ENCODE measurements at places on chromosomes 2 and 18.
A peak's percentile ranks its signal among the peaks of the same experiment; 100 is the strongest.

GRCh38 chr18:44564922-44565321, 115.8 kb upstream of the SETBP1 start:
- peaks cover 2% of the 10 kb centered on the region for H3K4me1 ChIP-seq
- H3K4me3 ChIP-seq: no peak overlapping the region
- no peaks in the 10 kb centered on the region for H3K27me3 ChIP-seq

DNA sequence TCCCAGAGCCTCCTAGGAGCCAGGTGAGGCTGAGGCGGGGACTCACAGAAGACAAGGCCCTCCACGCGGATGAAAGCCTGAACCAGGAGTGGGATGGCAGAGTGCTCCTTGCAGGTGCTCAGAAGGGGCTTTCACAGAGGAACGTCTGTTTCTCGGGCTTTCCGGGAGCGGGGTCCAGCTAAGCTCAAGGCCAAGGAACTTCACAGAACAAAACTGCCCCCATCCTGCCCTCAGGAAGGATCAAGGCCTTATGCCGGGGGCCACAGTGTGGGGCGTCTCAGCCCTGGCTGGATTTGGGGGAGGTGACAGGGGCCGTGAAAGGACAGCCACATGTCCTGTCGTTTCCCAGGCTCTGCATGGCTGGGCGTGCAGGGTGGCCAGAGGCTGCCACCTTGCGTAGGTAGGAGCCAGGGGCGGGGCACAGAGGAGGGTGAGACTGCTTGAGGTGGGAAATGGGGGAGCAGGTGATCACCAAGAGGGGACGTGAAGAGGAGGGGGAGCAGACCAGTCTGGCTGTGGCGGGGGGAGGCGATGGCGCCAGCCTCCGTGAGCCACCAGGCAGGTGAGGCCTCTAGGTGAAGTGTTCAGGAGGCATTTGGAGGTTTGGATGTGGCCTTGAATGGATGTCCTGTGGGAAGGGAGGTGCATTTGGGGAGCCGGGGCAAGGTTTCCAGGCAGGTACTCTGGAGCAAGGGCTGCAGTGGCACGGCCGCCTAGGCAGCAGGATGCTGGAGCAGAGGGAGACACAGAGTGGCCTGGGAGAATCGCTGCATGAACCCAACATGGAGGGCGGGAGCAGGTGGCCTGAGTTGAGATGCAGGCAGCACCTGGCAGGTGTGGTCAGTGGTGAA, 79.1 kb downstream of the TWIST2 start:
- DNase-seq: no peak
- H3K4me3 ChIP-seq: no peak overlapping the region
- no peak overlapping the region for H3K27ac ChIP-seq
- H3K27me3 ChIP-seq: no peaks in the 10 kb centered on the region

GRCh38 chr2:223049356-223049755, 2.6 kb upstream of the KCNE4 start:
- peaks cover 7% of the 10 kb centered on the region for H3K4me1 ChIP-seq
- no peak for DNase-seq
- H3K27me3 ChIP-seq: no peaks in the 10 kb centered on the region

DNA sequence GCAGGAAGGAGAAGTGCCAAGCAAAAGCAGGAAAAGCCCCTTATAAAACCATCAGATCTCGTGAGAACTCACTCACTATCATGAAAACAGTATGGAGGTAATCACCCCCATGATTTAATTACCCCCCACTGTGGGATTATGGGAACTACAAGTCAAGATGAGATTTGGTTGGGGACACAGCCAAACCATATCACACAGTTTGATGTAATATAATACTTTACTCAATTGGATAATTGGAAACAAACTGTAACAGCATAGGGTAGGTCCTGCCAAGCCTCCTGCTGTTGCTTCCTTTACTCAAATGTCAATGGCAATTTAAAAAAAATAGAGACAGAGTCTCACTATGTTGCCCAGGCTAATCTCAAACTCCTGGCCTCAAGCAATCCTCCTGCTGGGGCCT, 15.5 kb upstream of the METTL21A start:
- no peaks in the 10 kb centered on the region for H3K27me3 ChIP-seq
- no peak overlapping the region for H3K27ac ChIP-seq
- no peaks in the 10 kb centered on the region for H3K4me1 ChIP-seq
- no peak for DNase-seq

DNA sequence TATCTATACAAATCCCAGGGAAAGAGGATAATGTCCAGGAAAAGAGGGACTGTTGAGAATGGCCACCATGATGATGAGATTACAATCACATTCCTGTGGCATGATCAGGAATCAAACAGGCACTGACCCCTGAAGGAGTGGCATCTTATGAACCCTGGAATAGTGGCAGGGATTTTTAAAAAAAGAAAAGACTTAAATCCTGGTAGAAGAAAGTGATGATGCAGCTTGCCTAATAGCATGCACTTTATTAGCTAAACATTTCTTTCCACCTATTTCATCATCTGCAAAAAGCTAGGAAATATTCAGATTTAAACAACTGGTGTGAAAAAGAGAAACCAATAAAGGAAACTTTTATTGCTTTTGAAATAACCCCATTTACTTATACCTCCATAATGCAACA, 87.2 kb upstream of the FSHR start:
- H3K36me3 ChIP-seq: no peaks in the 10 kb centered on the region
- H3K27me3 ChIP-seq: no peaks in the 10 kb centered on the region
- DNase-seq: peak; percentile 58
- peaks cover 3% of the 10 kb centered on the region for H3K4me1 ChIP-seq
